Posterior cingulate gyrus (tissue), 11 donors: ENCODE measurements at places on chromosomes 7 and 10.

- DNase-seq, result no peak
Observed at GRCh38 chr7:33334349-33334748, 205.0 kb downstream of the BBS9 start.

GRCh38 chr7:22090512-22090911 is 144.8 kb upstream of the CDCA7L start:
- DNase-seq, result no peak

DNA sequence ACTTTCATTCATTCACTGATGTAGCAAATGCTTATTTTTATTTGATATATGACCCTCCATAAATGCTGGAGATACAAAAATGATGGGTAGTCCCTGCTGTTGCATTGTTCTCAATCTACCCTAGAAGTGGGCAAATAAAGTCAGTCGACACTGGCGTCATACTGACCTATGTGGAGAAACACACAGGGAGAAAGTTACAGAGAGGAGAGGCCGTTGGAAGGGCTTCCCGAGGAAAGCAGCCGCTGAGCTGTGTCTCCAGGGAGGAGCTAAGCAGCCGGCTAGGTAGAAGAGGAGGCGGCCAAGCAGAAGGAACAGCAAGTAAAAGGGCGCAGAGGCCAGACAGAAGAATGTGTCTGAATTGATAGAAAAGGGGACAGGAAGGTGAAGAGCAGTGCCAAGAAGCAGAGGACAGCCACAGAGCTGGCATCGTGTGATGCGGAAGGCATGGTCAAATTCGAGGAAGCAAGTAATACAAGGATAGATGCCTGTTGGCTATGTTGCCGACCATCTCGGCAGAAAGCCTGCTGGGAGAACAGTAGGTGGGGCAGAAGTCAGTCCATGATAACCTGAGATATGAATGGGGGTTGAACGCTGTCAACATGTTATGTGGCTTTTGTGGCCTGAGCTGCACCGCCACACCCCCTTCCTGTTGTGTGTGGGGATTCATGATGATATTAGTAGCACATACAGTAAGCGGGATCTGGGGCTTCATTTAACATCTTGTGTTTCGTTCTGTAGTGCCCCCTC is 25.9 kb downstream of the ST8SIA6 start:
- DNase-seq, result no peak

GRCh38 chr10:69962746-69963135 is 89.9 kb upstream of the MACROH2A2 start:
- DNase-seq, result no peak
